CD4-positive, alpha-beta T cell treated with Interleukin-12 subunit alpha and Interleukin-12 subunit beta, for 1 hour (primary cell): ENCODE measurements at places on chromosomes 5 and 9.
A peak's percentile ranks its signal among the peaks of the same experiment; 100 is the strongest.

DNA sequence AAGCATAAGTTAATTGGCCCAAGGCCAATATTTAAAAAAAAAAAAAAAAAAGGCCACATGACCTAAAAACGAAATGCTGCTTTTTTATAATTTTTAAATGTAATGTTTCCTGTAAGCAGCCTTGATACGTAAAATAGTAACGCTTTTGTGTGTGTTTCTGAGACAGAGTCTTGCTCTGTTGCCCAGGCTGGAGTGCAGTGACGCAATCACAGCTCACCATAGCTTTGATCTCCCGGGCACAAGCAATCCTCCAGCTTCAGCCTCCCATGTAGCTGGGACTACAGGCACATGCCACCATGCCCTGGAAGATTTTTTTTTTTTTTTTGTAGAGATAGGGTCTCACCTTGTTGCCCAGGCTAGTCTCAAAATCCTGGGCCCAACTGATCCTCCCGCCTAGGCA, 179.9 kb downstream of the EDIL3 start:
- DNase-seq, result no peak

DNA sequence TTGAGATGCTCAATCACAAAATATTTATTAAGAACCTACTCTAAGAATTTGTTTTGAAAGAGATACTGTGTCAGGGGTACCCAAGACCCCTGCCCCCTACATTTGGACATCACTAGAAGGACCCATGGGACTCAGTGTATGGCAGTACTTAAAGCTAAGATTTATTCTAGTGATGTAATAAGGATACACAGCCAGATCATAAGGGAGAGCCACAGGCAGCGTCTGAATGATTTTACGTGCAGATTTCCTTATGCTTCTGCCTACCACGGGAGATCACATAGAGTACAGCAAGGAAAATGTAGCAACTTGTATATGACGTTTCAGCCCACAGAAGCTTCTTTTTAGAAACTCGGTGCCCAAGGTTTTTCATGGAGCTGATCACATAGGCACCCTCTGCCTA, 172.9 kb downstream of the DEPDC1B start:
- DNase-seq, result no peak

DNA sequence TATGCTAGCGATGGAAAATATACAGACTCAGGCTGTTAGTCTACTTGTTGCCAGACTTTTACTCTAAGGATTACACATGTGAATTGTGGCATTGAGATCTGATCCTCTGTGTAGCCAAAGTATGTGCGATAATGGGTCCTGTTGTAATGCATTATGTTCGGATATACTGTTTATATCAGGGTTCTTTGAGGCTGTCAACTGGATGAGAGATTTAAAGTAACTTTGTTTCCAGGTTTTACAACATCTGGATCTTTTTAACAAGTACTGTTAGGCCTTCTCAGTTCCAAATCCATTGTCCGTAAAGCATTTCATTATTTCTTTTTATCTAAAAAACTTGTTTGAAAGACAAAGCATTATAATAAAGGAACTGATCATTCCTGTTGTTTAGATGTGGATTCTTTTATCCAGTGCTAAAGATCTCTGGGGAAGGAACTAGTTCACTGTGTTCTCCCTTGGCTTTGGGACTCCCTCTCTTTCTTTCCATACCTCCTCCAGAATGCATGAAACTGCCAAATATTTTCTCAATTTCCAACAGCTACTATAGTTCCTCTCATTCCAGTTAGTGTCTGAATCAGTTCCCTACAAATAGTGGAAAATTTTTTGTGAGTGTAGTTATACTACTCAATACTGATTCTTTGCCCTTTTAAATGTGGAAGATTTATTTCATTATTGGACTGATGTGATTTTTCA, 68.8 kb downstream of the HACD4 start:
- no peak for DNase-seq

DNA sequence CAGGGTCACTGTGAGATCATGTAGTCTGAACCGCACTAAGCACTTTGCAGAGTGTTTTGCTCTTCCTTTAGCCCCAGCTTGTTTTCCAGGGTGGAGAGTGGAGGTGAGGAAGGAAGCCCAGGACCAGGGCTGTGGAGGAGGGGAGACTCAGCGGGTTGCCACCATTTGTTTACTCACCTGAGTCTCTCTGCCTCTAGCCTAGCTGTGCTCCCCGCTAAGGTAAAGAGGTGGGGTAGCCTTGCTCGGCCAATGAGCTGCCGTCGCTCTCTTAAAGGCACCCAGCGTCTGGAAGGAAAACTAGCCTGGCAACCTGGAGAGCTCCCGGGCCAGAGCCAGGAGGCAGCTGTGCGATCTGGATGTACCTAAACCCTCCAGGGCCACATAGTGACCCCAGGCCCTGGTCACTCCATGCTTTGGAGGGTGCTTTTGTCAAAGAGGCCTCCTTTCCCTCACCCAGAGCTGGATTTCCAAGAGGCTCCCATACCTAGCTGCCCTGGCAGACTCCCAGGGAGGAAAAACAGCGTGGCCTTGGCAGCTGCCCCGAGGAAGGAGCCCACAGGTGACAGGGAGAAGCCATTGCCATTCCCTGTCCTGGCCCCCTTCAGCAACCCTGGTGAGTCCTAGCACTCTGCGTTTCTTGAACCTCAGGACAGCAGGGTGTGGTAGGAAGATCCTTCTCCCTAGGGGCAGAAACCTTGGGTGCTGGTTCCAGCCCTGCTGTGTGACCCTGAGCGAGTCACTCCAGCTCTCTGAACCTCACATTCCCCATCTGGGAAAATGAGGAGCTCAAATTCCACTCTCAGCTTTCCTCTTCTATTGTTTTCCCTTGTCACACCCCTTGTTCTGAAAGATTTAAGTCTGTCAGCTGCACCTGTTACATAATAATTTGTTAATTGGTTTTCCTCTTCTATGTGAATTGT, 42.4 kb upstream of the LARP1 start:
- no peak for DNase-seq

DNA sequence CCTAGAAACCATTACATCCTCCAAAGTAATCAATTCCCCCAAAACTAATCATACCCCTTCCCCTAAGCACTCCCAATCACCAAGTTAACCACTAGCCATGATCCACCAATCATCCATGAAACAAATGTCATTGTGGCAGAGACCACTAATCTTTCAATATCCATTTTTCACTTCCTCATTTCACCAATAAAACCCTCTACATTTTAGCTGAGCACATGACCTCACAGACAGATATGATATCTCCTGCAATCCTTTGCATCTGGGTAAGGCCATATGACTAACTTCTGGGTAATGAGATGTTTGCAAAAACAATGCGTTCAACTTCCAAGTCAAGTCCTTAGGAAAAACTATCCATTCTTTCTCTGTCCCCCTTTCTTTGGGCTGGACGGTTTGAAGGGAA, 20.7 kb downstream of the OR2S2 start:
- no peak for DNase-seq

GRCh38 chr5:67581203-67581602, 384.6 kb upstream of the CD180 start:
- no peak for DNase-seq

- no peak for DNase-seq
These were observed 50.7 kb upstream of the GRHPR start for GRCh38 chr9:37371565-37372464.

- no peak for DNase-seq
These were observed 37.3 kb upstream of the UBE2D2 start for GRCh38 chr5:139523635-139524445.

DNA sequence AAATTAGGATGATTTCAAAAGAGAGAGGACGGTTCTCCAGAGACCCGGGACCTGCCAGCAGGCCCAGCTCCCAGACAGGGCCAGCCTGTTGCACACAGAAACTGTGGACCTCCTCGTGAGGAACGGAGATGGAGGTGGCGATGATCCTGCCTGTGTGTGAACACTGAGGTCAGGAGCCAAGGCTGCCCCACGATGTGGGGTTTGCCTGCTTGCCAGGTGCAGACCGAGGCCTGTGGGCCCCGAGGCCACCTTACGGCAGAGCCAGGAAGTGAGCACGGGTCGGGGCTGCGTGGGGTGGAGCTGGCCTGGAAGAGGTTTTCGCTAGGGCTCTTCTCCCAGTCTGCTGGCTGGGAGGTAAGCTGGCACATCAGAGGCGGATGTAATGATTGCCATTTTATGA, 4.3 kb downstream of the FAM163B start:
- DNase-seq, result no peak

- DNase-seq, result no peak
These were observed 10.5 kb upstream of the TEX53 start for GRCh38 chr9:114668146-114668545.

DNA sequence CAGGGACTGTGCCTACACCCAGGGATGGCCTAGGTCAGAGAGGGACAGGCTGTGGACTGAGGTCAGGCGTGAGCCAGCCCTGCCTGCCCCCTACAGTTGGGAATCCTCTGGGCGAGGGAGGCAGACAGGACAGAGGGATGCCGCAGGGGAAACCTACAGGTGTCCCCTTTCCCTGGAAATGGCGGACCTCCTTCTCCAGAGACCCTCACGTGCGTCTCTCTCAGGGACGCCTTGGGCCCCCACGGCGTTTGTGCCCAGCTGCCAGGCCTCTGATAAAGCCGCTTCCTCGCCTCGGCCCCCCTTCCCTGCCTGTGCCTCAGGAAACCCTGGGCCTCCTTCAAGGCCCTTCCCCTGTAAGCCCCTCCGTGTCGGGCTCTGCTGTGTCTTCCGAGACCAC, 129.3 kb downstream of the RXRA start:
- no peak for DNase-seq

DNA sequence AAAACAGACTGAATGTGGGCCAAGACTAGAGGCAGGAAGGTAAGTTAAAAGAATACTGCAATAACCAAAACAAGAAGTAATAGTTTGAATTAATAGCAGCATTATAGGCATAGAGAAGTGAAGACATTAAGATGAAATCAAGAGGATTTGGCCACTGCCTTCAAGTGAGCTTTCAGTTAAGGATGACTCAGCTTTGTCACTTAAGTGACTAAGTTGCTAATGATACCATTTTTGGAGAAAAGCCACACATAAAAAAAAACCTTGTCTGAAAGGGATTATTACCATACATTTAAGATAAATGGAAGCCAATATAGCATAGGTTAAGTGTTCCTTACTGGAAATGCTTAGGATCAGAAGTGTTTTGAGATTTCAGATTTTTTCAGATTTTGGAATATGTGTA, 57.0 kb downstream of the ECPAS start:
- DNase-seq, result no peak

DNA sequence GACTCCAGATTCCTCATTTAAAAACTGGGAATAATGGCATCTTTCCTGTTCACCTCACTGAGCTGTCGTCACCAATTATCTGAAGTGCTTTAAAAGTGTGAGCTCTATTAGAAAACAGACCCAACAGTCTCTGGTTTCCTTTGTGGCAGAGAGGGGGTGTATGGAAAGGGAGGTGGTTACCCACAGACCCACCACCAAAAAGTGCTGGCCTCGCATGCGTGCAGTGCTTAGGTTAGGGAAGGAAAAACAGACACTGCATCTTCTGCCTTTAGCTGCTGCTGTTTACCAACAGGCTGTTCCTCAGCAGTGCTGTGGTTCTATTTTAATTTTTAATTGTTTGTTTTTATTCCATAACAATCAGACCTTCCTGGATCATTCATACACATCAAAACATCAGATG, 249.6 kb downstream of the PIK3R1 start:
- DNase-seq, result peak; percentile 7

DNA sequence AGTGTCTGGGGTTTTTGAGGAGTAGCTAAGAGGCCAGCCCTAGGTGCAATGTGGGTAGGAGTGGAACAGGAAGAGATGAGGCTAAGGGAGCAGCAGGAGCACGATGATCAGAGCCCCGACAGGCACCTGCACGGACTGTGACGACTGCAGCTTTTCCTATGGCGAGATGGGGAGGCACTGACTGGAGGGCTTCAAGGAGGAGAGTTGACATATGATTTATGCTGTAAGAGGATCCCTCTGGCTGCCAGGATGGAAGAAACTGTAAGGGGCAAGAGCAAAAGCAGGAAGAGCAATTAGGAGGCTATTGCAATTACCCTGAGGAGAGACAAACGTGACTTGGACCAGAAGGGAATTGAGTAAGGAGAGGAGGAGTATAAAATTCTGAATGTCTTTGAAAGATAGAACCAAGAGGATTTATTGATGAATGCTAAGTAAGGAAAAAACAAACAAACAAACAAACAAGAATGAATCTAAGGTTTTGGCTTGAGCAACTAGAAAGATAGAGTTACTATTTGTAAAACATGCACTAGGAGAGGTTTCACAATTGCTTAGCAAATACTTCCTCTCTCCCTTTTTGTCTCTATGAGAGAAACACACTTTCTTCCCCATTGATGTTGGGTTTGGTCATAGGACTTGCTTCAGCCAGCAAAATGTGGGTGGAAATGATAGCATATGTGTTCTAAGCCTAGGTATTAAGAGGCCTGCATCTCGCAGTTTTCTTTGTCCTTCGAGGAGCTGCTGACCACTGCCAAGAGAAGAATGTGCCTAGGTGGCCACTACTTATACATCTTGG, 32.9 kb downstream of the TRPC7 start:
- DNase-seq, result no peak

GRCh38 chr5:36033486-36033885, 33.2 kb downstream of the UGT3A2 start:
- no peak for DNase-seq

DNA sequence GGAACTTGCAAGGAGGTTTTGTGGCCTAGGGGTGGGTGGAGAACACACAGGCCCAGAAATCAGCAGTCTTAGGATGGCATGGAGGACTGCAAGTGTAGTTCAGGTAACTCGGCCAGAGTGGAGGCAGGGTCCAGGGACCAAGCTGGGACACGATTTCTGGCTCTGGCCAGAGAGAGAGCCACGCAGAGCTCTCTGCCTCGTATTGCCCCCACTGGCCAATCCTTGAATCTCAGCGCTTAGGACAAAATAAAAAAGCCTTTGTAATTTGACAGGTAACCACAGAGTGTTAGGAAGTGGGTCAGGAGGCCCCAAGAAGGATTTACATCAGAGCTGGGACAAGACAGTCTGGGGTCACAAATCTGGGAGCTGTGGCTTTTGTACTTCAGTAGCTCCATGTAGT, 11.7 kb downstream of the MAP3K1 start:
- no peak for DNase-seq

DNA sequence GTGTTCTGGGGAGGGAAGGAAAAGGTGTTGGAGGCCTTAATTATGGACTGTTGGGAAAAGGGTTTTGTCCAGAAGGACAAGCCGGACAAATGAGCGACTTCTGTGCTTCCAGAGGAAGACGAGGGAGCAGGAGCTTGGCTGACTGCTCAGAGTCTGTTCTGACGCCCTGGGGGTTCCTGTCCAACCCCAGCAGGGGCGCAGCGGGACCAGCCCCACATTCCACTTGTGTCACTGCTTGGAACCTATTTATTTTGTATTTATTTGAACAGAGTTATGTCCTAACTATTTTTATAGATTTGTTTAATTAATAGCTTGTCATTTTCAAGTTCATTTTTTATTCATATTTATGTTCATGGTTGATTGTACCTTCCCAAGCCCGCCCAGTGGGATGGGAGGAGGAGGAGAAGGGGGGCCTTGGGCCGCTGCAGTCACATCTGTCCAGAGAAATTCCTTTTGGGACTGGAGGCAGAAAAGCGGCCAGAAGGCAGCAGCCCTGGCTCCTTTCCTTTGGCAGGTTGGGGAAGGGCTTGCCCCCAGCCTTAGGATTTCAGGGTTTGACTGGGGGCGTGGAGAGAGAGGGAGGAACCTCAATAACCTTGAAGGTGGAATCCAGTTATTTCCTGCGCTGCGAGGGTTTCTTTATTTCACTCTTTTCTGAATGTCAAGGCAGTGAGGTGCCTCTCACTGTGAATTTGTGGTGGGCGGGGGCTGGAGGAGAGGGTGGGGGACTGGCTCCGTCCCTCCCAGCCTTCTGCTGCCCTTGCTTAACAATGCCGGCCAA, 19.1 kb downstream of the PTGES2 start:
- DNase-seq, result no peak
